ENCODE measurements at places on chromosomes 6 and 20.

DNA sequence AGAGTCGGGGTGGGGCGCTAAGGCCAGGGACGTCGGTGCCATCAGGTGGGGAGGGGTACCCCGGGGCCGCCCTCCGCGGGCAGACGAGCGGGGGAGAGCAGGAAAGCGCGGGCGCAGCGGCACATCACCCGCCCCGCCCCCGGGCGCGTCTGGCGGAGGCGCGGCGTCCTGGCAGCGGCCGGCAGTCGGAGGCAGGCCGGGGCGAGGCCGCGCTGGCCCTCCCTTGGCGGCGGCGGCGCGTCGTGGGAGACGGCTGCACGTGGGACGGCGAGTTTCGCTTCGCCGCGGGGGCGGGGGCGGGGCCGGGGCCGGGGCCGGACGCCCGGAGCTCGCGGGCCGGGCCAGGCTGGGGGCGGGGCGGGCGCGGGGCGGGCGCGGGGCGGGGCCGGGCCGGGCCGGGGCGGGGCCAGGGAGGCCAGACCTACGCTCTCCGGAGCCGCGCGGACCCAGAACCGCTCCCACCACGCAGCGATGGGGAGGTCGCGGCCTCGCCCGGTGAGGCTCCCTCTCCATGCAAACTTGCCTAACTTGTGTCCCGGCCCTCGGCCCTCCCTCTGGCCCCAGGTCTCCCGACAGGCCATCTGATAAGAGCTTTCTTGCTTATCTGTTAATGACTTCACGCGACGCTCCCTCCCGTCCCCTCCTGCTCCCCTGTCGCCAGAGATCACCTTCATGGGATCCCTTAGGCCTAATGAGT lies 12.5 kb downstream of the ITPR3 start:
- peaks cover 24% of the 10 kb centered on the region for H3K4me1 ChIP-seq
- H3K27me3 ChIP-seq: no peaks in the 10 kb centered on the region
- DNase-seq: peak; percentile 59
- peak overlapping the region; percentile 74 for H3K4me3 ChIP-seq

DNA sequence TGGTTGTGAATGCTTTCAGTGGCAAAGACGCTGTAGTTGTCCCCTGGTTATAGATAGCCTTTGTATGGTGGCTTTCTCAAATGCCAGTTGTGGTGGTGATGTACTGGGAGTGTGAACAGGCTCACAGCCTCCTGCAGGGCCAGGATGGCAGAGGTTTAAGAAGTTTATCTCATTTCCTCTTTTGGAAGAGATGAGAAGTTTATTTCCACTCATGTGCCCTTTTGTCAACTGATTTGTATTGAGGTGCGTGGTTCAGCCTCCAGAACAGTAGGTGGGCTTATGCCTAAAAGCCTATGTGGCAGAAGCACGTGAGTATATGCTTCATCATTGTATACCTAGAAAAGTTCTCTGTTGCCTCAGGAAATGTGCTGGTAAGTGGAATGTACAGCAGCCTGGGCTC lies 13.7 kb upstream of the ZFP57 start:
- H3K4me3 ChIP-seq: no peak overlapping the region
- H3K27ac ChIP-seq: no peak overlapping the region
- no peaks in the 10 kb centered on the region for H3K27me3 ChIP-seq
- H3K36me3 ChIP-seq: no peaks in the 10 kb centered on the region

GRCh38 chr6:12720310-12720709 lies 3.7 kb downstream of the PHACTR1 start:
- no peaks in the 10 kb centered on the region for H3K27me3 ChIP-seq
- no peak overlapping the region for H3K27ac ChIP-seq
- H3K36me3 ChIP-seq: no peaks in the 10 kb centered on the region
- DNase-seq: no peak

DNA sequence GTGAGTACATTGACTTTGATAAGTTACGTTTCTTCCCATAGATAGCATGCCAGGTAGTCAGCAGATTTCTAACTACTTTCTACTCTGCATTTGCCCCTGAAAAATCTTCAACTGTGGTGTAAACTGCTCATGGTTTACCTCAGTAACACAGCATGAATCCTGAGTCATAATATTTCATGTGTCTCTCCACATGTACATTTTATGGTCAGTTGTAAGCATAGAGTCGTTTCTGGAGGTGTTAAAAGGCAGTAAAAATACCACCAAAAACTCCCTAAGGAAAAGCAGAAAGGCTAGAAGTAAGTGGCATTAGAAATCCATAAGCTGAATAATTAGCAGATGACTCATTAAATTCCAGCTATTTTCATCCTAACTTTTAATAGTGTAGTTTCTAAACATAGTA lies 4.1 kb upstream of the GPR63 start:
- H3K4me1 ChIP-seq: peaks cover 6% of the 10 kb centered on the region
- H3K27ac ChIP-seq: no peak overlapping the region
- H3K4me3 ChIP-seq: no peak overlapping the region
- DNase-seq: no peak
- peaks cover 9% of the 10 kb centered on the region for H3K27me3 ChIP-seq
- no peaks in the 10 kb centered on the region for H3K36me3 ChIP-seq

DNA sequence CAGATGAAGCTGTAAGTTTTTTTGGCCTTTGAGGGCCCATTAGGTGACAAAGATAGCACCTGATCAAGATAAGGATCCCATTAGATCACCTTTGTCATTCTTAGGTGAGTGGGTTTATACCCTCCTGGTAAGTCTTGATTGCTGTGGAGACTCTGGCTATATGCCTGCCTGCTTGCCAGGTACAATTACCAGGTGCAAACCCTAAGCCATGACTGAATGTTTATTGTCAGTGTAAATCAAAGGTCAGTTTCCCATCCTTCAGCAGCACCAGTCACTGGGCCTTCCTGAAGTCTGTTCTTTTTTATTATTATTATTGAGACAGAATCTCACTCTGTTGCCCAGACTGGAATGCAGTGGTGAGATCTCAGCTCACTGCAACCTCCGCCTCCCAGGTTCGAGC lies 106.4 kb upstream of the FOXO3 start:
- H3K27me3 ChIP-seq: no peaks in the 10 kb centered on the region
- H3K36me3 ChIP-seq: no peaks in the 10 kb centered on the region
- no peak overlapping the region for H3K4me3 ChIP-seq
- DNase-seq: no peak
- H3K27ac ChIP-seq: no peak overlapping the region

- no peaks in the 10 kb centered on the region for H3K36me3 ChIP-seq
- no peaks in the 10 kb centered on the region for H3K27me3 ChIP-seq
- H3K4me1 ChIP-seq: no peaks in the 10 kb centered on the region
Observed at GRCh38 chr6:67914419-67914818, 720.7 kb upstream of the ADGRB3 start.

- H3K4me1 ChIP-seq: no peaks in the 10 kb centered on the region
- DNase-seq: no peak
- H3K36me3 ChIP-seq: no peaks in the 10 kb centered on the region
- H3K27ac ChIP-seq: no peak overlapping the region
- H3K4me3 ChIP-seq: no peak overlapping the region
Observed at GRCh38 chr6:155837474-155837873, 381.8 kb upstream of the NOX3 start.

DNA sequence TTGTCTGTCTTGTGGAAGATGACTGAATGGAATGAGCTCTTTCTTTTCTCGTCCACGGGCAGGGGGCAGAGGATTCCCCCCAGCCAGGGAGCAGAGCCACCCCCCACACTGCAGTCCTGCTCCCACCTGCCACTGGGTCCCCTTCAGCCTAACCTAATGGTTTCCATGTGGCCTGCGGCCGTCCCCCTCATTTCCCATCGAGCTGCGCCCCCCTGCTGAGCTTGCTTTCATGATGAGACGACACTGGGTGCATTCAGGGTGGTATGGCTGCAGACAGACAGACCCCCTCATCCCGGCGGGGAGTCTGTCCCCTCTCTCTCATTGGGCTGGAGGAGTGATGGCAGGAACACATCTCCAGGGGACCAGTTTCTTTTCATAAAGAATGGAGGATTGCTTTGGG lies 140.8 kb downstream of the DTNBP1 start:
- H3K36me3 ChIP-seq: peaks cover 95% of the 10 kb centered on the region
- no peaks in the 10 kb centered on the region for H3K4me1 ChIP-seq
- no peak overlapping the region for H3K27ac ChIP-seq

DNA sequence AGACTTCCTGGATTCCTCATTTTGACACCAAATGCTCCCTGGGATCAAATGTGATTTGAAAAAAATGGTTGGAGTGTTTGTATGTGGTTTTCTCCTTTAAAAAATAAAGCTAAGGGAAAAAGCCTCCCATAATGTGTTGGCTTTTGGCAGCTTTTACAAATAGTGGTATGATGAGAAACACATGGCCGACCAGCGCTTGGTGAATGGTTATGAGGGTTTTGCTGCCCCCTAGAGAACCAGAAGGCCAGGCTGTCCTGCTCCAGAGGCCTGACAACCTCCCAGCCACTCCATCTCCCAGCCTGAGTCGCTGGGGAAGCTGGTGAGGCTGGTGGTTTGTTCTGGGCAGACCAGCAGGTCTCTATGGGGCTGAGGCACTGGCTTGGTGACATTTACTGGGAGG lies 69.3 kb downstream of the CLIC5 start:
- peaks cover 6% of the 10 kb centered on the region for H3K27me3 ChIP-seq
- H3K4me3 ChIP-seq: no peak overlapping the region
- no peaks in the 10 kb centered on the region for H3K4me1 ChIP-seq

GRCh38 chr6:48826901-48827701 lies 636.0 kb downstream of the MMUT start:
- no peaks in the 10 kb centered on the region for H3K36me3 ChIP-seq
- H3K27me3 ChIP-seq: no peaks in the 10 kb centered on the region
- no peak for DNase-seq

DNA sequence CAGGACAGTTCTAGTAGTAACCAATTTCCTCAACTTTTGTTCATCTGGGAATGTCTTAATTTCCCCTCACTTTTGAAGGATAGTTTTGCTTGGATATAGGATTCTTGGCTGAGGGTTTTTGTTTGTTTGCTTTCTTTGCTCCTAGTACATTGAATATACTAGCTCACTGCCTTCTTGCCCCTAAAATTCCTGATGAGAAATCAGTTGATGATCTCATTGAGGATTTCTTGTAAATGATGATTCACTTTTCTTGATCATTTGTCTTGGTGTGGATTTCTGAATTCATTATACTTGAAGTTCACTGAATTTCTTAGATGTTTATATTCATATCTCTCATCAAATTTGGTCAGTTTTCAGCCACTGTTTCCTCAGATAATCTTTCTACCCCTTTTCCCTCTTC lies 49.1 kb upstream of the PRDM1 start:
- no peak overlapping the region for H3K27ac ChIP-seq
- H3K36me3 ChIP-seq: no peaks in the 10 kb centered on the region
- H3K4me1 ChIP-seq: peaks cover 15% of the 10 kb centered on the region
- no peaks in the 10 kb centered on the region for H3K27me3 ChIP-seq

DNA sequence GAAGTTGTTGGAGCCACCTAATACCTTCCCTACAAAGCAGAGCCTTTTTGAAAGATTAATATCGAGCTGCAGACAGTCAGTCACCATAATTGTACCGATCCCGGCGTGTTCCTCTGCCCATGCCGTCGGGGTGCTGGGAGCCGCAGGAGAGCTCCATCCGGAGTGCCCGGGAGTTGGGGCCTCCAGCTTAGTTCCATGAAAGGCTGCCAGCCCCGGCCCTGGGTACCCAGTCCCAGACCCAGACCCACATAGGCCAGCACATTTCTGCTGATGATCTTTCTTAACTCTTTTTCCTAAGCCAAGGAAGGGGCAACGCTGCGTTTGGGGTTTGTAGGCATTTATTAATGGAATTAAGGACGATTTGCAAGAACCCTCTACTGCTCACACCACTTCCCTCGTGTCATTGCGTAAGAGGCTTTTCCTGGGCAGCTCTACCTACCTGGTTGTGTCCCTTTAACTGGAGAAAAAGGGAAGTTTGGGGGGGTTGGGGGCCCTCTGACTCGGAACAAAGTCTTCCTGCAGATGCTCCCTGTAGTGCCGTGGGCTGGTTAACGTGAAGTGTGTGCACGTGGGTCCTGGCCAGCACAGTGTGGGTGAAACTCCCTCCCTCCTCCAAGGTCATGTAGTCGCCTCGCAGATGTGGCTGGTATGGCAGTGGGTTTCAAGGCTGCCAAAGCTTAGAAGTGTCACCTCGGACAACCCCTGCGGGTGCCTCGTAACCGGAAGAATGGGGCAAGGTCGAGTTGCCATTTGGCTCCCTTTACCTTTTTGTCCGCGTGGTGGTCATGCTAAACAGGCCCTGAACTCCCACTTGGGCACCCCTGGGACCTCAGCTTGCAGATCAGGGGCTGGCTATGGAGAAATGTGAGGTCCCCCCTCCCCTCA lies 54.3 kb upstream of the APCDD1L start:
- H3K27ac ChIP-seq: no peak overlapping the region
- H3K4me3 ChIP-seq: no peak overlapping the region
- H3K36me3 ChIP-seq: no peaks in the 10 kb centered on the region
- no peaks in the 10 kb centered on the region for H3K4me1 ChIP-seq

- no peak overlapping the region for H3K27ac ChIP-seq
- no peak overlapping the region for H3K4me3 ChIP-seq
- no peaks in the 10 kb centered on the region for H3K4me1 ChIP-seq
Observed at GRCh38 chr6:20669571-20670314, 135.5 kb downstream of the CDKAL1 start.

DNA sequence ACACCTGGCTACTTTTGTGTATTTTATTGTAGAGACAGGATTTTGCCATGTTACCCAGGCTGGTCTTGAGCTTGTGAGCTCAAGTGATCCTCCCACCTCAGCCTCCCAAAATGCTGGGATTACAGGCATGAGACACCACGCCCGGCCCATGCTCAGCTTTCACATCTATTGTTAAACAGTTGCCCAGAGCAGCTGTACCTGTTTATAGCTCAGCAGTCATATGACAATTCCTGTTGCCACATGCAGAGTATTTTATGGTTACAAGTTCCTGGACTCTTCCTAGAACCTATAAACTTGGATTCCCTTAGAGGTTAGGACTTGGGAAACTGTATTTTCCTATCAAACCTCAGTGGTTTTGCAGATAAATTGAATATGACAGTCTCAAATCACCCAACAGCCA lies 188.3 kb upstream of the KCNG1 start:
- no peak overlapping the region for H3K4me3 ChIP-seq
- DNase-seq: no peak
- H3K36me3 ChIP-seq: no peaks in the 10 kb centered on the region
- H3K27me3 ChIP-seq: peaks cover 23% of the 10 kb centered on the region
- H3K4me1 ChIP-seq: no peaks in the 10 kb centered on the region
- H3K27ac ChIP-seq: no peak overlapping the region

DNA sequence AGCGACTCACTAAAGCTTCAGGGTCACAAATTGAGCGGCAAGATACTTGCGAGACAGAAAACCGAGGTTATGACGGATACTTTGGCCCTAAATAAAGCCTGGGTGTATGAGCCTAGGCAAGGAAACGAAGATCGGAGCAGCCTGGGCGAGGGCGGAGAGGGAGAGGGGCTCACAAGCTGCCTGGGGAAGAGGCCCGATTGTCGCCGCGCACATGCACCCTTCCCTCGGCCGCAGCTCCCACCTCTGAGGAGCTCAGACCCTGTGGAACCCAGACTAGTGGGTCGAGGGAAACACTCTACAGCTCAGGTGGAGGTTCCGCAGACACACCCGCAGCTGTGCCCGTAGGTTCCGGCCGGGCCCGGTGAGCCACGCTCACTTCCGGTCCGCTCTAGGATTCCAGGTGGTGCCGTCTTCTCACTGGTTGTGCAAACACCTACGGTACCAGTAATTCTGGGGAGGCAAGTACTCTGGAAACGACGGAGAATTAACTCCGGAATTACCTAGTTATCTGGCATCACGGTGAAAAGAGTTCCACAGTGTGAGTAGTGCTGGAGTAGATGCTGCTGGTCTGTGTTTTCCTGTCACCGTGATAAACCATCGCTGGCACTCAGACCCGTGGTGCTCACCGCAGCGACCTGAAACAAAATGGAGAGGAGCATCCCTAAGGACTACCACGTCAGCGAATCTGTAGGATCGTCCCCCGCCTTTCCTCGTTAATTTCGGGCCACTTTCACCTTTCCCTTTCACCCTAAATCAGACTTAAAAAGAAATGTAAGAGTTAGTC lies 61.5 kb downstream of the GPX5 start:
- H3K36me3 ChIP-seq: no peaks in the 10 kb centered on the region
- peaks cover 54% of the 10 kb centered on the region for H3K27me3 ChIP-seq
- no peak overlapping the region for H3K4me3 ChIP-seq
- DNase-seq: no peak
- no peaks in the 10 kb centered on the region for H3K4me1 ChIP-seq
